NCI-H1694 (cell line): ENCODE measurements at places on chromosomes 1 and 21.

DNA sequence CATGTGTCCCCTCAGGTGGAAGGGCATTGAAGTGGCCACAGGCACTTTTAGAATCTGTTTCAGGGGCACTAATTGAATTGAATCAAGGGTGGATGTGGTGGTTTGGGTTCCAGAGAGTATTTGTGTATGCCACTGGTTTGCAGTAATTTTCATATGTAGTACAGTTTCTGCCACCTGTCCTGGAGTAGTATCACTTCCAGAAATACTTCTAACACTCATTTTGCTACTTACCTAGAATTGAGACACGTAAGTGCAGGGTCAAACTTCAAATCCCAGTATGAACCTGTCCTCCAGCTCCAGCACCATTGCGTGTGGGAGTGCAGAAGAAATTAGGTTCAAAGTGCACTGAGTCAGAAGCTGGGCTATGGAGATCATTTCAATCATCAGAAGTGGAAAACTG lies 26.8 kb downstream of the RSPH1 start:
- no peak for DNase-seq

- no peak for DNase-seq
Observed at GRCh38 chr1:9476790-9477463, 62.3 kb upstream of the SLC25A33 start.

DNA sequence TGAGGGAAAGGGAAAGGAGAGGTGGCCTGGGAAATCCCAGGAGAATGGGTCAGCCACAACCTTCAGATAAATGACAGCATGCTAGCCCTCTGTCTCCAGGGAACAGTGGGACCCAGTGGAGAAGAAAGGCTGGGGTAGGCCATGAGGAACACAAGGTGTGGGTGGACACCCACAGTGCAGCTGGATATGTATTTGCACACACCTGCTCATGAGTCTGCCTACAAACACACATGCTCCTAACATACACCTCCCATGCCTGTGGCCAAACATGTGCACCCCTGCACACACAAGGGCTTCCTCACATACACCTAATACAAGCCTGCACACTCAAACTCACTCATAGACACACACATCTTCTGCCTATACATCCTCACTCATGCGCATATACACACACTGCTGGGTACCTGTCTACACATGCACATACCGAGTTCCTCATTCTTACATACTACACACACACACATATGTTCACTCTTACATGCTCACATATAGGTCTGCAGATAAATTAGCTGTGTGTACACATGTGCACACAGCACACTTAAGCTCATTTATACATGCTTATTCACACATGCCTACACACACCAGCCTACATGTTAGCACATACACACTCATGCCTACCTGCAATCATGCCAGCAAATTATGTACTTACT lies 3.6 kb downstream of the C1orf216 start:
- no peak for DNase-seq

DNA sequence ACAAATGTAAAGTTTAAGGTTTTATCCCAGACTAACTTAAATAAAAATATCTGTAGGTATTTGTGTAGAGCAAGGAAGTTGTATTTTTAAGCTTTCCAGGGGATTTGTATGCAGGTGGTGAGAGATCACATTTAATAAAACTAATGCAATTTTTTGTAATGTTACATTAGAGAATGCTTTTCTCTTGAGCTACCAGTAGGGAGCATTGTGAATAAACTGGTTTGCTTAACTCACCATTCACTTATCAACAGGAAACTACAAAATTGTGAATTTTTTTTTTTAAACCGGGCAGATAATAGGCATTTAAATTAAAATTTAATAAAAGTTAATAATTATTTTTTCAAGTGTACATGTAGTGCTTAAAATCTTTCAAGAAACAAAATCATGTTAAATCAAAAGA lies 78.6 kb downstream of the IVNS1ABP start:
- no peak for DNase-seq

GRCh38 chr1:25619101-25619890 lies 2.7 kb downstream of the MAN1C1 start:
- peak; percentile 51 for DNase-seq

- no peak for DNase-seq
Observed at GRCh38 chr1:110161849-110162248, 11.6 kb downstream of the SLC6A17 start.

DNA sequence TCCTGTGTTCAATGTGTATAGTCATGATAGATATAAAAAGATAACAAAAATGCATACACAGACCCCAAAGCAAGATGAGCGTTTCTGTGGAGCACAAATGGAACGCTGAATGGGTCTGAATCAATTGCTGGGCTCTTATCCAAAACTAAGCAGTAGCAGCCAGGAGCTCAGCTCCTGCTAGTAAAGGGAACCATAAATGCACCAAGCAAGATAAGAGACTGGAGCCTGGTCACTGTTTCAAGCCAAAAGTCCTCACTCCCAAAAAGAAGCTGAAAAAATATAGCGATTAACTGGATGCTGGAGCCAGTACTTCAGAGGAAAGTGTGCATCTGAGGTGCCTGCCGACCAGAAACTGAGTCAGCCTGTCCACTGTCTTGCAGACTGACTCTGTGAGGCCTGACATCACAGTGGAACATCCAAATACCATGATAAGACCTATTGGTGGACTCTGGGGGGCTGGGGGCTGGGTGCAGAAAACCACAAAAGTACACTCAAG lies 68.9 kb downstream of the LRRC8C start:
- no peak for DNase-seq

- DNase-seq, result no peak
Observed at GRCh38 chr1:21884456-21885235, 52.5 kb downstream of the HSPG2 start.

GRCh38 chr1:41500378-41500777 lies 15.9 kb upstream of the EDN2 start:
- DNase-seq, result no peak

DNA sequence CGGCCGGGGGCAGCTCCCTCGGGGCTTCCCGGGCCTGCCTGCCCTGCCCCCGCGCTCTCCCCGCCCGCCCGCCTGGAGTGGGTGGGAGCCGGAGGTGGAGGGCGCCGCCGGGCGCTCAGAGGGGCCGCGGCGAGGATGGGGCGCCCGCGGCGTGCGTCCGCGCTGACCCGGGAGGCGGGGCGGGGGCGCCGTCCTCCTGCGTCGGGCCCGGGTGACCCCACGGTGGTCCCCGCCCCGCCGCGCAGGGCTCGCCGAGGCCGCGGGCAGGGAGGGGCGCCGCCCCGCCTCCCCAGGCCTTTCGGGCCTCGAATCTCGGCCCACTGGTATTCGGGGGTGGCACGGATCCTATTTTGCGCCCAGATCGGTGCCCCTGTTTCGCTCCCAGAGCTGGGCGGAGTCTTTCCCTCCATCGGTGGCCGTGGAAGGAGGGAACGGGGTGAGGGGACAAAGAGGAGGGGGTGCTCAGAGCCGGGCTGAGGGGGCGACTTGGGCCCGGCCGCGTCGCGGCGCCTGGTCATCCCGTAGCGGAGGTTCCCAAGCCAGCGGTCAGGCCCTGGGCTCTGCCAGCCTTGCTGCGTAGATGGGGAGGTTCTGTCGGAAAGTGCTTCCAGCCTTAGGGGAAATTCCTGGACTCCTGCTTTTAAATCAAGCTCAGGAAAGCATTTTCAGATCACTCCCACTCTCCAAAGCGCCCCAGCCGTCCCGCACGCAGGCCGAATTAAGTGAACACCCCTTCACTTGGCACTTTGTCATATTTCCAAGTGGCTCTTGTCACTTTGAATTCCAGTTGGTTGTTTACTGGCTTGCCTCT lies 545 bp downstream of the PATJ start:
- no peak for DNase-seq

- DNase-seq, result no peak
Observed at GRCh38 chr1:157992833-157993146, 655 bp upstream of the KIRREL1 start.

DNA sequence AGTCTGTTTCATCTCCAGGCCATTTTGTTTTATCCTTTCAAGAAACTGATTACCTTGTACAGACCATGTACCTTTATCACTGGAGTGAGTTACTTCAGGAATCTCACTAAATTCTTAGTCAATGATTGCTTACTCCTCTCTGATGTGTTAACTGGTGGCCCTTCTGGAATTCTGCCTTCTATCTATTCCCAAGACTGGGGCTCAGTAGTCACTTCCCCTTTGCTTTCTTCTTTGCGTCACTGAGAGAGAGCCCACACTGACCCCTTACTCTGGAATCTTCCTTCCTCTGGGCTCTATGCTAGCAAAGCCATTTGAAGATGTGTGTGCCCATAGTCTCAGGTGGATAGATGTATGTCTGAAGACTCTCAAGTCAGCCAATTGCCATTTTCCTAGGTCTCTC lies 34.6 kb downstream of the XCL2 start:
- no peak for DNase-seq

- DNase-seq, result no peak
Observed at GRCh38 chr1:231924180-231924579, 297.6 kb downstream of the DISC1 start.

- DNase-seq, result no peak
Observed at GRCh38 chr1:224745924-224746323, 129.8 kb downstream of the CNIH3 start.

- DNase-seq, result no peak
Observed at GRCh38 chr1:61852670-61853015, 110.4 kb downstream of the PATJ start.

DNA sequence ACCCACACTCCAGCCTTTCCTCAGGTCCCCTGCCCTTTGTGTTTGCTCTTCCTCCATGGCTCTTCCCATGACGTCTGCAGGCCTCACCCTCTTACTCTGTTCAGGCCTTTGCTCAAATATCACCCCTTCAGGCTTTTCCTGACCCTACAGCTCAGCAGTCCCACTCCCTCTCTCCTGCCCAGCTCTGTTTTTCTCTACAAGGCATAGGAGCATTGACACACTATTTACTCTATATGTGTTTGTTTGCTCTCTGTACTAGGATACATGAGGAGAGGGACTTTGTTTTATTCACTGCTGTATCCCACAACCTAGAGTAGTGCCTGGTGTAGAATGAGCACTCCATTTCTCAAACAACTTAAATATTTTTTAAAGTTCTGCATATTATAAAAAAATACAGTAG lies 107.4 kb upstream of the COA6 start:
- DNase-seq, result no peak

DNA sequence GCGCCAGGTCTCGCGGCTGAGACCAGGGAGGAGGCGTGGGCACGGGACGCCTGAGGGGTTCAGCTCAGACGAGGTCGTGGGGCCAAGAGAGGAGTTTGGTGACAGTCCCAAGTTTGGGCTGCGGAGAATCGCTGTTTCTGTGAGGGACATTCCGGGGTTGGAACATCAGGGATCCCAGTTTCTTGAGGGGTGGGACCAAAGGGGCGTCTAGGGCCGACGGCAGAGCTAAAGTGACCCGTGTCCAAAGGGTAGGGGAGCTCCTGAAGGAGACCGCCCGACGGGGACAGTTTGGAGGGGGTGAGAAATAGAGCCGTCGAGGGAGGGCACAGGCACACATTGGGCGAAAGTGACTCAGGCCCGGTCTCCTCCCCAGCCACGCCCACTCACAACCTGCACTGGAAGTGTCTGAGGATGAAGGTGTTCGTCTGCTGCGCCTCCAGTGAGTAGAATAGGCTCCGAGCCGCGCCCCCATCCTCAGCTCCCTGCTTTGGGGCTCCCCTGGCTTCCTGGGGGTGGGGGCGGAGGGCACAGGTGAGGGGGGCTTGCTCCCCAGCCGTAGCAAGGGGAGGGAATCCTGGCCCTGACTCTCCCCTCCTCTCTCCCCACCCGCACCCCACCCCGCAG lies 7.0 kb downstream of the EFNA3 start:
- no peak for DNase-seq

GRCh38 chr1:157008502-157008901 lies 37.0 kb downstream of the ARHGEF11 start:
- no peak for DNase-seq

DNA sequence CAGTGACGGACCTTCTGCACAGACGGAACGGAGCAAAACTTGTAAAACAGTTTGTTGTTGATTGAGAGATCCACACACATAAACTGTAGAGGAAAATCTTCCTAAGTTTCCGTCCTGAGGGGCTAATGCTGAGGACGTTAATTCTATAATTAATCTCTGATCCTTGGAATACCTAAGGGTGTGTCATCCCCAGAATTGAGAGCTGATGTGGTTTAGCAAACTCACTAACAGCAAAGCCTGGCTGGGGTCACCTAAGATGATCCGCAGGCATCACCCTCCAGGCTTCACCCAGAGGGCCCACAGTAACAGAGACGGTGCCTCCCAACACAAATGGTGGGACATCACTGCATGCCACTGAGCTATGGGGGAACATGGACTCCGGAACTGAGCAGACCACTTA lies 97.5 kb downstream of the SMYD2 start:
- DNase-seq, result no peak

DNA sequence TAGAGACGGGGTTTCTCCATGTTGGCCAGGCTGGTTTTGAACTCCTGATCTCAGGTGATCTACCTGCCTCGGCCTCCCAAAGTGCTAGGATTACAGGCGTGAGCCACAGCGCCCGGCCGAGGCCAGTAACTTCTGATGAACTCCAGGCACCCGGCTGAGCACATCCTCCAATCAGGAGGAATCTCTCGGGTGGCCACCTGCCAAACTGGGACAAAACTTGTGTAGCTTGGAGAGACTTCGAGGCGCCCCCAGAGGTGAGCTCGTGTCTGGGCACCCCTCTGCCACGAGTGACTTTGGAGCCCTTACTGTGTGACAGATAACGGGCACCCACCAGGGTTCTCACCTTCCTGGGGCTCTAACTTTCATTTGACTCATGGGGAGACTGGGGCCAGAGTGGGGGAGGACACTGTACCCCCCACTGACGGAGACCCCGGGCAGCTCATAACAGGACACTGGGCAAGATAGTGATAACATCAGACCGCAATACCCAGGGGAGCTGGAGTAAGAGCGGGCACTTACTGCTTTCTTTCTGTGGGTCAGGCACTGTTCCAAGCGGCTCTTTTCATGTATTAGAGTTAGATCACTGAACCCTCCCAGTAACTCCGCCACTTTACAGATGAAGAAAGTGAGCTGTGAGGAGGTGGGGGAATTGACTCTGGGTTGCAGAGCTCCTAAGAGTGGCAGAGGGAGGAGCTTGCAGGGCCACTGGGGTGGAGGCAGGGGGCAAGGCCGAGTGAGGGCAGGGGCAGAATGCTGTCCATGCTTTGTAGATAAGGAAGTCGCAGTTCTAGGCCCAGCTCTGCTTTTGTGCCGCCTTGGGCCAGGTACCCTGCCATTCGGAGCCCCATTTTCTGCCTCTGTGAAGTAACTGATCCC lies 1.9 kb upstream of the PADI2 start:
- no peak for DNase-seq

DNA sequence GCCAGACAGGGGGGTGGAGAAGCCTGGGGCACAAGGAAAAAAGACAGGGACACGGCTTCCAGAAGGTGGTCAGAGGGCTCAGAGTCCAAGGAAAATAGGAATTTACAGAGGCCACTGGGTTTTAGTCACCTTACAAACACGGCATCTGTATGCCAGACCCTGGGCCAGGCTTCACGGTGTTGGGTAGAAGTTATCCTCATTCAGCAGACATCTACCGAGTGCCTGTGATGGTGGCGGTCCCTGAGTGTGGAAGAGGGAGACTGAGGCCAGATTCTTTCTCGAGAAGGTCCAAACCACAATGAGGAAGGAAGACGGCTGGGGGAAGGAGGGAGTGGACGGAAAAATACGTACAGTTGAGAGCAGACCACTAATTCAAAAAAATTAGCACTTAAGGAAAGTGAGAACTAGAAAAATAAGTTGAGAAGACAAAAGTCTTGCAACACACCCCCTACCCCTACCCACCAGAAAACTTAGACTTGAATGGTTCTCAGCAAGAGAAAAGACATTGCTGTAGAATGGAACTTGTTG lies 864 bp upstream of the BTG2 start:
- DNase-seq, result no peak

GRCh38 chr1:183719289-183719688 lies 66.2 kb upstream of the APOBEC4 start:
- no peak for DNase-seq

GRCh38 chr1:65027666-65028358 lies 61.5 kb upstream of the JAK1 start:
- DNase-seq, result peak; percentile 81

GRCh38 chr1:178877896-178878295 lies 7.0 kb upstream of the ANGPTL1 start:
- DNase-seq, result no peak
